ENCODE measurements at places on chromosomes 12 and 14. TPM values are rescaled to one million over a fixed set of nuclear protein-coding genes. Genes with fewer than 3 reads are reported as not detected.

GRCh38 chr12:59595565-59595882, 305 bp upstream of the SLC16A7 start:
- DNase-seq = no peak

DNA sequence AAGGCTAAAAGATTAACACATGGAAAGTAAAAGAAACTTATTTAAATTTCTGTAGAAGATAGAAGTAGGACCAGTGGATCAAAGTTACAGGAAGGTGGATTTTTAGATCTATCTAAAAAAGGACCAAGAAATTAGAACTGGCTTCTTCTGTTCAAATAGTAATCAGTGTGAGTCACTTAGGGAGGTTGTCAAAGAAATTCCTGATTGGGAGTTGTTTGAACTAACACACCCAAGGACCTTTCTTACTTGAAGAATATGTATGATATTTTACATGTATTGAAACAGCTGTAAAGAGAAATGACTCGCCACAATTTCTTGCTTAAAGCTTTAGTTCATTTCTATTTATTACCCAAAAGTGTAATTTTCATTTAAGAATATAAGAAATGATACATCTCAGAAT, 256.9 kb downstream of the RAD51B start:
- DNase-seq = no peak

DNA sequence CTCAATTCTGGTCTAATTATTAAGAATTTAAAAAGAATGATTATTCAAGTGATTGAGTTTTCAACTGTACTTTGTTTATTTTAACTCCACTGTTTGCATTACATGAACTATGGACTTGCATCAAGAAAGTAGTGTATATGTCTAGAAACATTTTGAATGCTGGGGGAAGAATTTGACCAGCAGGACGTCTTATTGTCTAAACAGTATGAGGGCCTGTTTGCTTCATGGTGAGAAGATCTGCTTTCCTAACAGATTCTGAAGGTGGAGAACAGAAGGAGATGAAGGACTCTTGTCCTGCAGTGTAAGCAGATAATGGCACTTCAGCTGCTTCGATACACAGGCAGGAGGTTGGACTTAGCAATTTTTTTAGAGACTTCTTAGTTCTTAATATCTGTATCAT, 176.0 kb downstream of the DACT1 start:
- no peak for DNase-seq

GRCh38 chr12:46261646-46262045, 7.2 kb downstream of the SLC38A1 start:
- DNase-seq = no peak

Gene NAA25
- 14.1 TPM for total RNA-seq

- DNase-seq = no peak
Measured at GRCh38 chr14:71625175-71625574, 307.1 kb upstream of the RGS6 start.

Gene GPRC5D
- not detected for total RNA-seq

Measured in pancreas (tissue), 10 donors.